Osteoblast (primary cell): ENCODE measurements at places on chromosomes 16 and 17. TPM values are rescaled to one million over a fixed set of nuclear protein-coding genes. Genes with fewer than 3 reads are reported as not detected.
A peak's percentile ranks its signal among the peaks of the same experiment; 100 is the strongest.

The CCDC200 gene
- total RNA-seq: not detected in 2 replicates

The KRT15 gene
- total RNA-seq: 0.59 and 0.72 TPM in 2 replicates

- no peak for DNase-seq
Measured at GRCh38 chr16:85460252-85461021, 152.7 kb upstream of the GSE1 start.

DNA sequence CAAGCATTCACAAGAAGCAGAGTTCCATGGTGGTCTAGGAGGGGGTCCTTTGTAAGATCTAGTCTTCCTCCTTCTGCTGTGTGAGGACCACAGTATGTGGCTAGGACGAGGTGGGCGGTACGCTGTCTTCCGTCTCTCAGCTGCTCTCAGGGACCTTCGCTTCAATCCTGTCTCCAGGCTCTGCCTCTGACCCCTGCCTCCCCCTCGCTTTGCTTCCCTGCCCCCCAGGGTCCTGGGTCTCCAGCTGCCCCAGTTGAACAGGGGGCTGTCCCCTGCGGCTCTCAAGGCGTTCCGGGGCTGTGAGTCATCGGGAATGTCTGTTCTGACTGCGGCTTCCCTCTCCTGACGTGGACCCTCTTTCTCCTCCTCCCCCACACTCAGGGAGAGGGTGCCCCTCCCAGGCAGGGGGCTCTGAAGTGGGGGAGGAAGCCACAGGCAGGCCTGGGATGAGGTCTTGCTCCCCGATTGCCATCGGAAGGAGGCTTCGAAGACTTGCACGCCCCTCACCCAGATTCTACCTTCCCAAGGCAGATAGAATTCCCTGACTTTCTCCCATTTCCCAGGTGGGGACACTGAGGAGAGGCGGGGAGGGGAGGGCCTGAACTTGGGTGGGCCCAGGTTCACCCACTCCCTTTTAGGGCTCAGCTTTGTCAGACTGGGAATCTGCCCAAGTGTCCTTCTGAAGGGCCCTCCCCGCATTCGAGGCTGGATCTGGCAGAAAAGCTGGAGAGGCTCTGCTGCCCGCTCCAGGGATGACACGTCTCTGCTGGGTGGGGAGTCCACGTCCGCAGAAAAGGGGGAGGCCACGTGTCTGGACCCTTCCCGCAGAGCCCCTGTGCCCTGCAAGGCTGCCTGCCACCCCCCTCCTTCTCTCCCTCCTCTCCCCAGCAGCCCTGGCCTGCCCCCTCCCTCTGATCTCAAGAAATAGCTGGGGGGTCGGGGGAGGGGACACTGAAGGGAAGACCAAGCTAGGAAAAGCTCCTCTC is 9.1 kb upstream of the COL1A1 start:
- DNase-seq: peak; percentile 97

GRCh38 chr17:1294157-1294717 is 14.8 kb downstream of the TRARG1 start:
- DNase-seq: peak; percentile 81

DNA sequence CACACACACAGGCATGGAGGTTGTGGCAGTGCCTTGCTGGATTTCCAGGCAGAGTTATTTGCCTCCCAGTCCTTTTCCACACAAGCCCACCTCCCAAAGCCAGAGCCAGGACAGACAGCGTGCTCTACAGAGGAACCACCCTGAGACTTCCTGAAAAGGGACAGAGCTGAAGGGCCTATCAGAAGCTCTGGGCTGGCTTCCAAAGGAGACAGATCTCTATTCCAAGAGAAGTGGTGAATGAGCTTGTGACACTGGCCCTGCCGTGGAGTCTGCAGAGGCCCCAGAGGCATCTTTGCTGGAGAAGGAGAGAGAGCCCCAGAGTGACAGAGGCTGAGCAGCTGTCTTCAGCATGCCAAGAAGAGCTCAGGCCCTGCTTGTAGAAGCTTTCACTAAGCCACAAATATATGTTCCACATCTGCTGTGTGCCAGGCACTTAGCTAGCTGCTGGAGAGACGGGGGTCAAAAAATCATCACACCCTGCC is 8.3 kb upstream of the LPCAT2 start:
- no peak for DNase-seq

DNA sequence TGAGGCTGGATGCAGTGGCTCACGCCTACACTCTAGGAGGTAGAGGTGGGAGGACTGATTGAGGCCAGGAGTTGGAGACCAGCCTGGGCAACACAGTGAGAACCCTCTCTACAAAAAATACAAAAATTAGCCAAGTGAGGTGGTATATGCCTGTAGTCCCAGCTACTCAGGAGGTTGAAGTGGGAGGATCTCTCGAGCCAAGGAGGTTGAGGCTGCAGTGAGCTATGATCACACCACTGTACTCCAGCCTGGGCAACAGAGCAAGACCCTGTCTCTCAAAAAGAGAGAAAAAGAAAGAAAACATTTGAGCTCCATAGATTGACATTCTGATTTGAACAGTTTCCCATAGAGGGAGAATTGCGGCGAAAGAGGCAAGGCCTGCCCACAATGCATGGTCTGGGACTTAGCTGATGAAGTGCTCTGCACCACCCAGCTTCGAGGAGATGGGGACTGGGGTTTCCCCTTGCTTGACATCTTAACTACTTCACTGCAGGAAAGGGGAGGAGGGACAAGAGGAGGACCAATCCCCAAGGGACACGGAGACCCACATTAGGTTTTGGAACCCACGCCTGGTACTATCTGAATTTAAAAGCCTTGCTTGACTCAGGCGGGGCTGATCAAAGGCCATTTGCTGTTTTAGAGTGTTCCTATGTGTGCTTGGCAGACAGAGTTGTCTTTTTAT is 21.7 kb downstream of the MSI2 start:
- no peak for DNase-seq

GRCh38 chr17:3890082-3890877 is 2.6 kb downstream of the CAMKK1 start:
- peak; percentile 100 for DNase-seq

DNA sequence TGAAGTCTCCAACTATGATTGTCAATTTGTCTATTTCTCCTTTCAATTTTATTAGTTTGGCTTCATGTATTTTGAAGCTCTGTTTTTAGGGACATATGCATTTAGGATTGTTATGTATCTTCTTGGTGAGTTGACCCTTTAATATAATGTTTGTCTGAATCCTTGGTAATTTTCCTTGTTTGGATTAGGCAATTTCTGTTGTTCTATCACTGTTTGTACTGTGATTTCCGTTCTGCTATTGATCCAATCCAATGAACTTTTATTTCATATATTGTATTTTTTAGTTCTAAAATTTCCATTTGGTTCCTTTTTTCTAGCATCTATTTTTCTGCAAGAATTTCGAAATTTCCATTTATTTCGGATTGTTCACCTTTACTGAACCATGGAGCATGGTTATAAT is 31.0 kb downstream of the RAB11FIP4 start:
- no peak for DNase-seq

- no peak for DNase-seq
Measured at GRCh38 chr17:10048629-10049350, 143.7 kb upstream of the RCVRN start.

DNA sequence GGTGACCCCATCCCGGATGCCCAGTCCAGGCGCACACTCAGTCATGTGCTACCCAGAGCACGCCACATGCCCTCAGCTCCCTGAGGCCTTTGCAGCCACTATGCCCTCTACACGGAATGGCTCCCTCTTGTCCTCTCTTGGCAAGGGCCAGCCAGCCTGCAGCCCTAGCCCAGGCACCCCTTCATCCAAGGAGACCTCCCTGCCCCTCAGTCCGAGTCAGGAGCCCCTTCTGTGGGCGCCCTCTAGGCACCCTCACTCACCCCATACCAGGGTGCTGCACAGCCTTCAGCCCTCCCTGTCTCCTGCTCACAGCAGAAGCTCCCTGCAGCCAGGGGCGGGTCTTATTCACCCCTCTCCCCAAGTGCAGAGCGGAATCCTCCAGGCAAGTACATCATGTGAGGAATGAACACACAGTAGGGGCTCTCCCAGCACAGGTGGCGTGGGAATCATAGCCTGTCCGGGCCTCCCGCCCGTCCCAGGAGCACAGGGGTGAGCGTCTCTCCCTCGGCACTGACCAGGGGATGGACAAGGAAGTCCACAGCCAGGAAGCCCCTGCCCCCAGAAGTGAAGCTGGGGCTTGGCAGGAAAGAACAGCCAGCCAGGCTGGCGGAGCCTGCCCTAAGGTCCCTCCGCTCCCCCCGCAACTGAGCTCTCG is 186.9 kb downstream of the RBFOX3 start:
- DNase-seq: no peak

DNA sequence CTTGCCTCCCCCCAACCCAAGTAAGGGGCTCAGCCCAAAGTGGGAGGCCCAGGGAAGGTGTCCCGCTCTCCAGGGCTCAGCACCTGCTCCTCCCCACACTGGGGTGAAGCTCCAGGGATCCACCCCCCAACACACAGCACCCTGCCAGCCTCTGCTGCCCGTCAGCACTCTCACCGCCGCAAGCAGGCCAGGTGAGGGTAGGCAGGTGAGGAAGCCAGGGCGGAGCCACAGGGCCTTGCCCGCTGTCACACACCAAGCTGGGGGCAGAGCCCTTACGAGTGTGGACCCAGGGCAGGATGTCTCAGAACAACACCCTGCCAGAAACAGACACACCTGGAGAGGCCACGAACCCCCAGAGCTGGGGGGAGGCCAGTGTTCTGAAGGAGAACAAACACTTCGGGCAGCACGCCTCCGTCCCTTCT is 19.5 kb downstream of the PLLP start:
- DNase-seq: peak; percentile 31
